ENCODE measurements at places on chromosomes 5 and 9.

DNA sequence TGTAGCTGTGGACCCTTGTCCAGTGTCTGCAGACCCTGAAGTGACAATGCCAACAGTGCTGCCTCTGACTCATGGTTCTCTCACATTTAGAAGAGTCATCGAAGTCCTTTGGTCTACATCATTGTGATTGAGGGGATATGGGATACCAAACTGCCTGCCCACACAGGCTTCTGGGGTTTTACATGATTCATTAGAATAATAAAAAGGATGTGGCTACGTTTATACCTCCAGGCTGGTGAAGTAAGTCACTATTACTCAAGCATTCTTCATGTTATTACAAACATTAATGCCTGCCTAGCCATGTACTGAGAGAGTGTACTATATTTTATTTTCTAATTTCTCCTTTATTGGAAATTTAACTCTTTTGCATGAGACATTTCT lies 365.7 kb downstream of the SPATA31D1 start:
- DNase-seq: no peak

DNA sequence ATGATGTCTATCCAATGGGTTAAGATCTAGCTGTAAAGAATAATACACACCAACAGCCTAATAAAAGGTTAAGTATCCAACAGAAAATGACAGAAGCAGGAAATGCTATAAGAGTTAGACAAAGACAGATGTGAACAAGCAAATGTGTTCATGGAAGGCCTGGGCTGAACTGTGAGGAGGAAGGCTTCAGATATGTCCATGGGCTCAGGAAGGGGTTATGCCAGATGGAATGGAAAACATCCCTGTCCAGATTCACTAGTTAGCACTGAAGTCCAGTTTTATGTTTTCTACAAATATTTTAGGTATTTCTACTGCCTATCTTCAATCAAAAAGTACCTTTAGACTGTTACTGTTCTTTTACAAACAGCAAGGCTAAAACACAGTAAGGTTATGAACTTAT lies 27.1 kb downstream of the ERAP1 start:
- DNase-seq: no peak

- peak; percentile 9 for DNase-seq
Measured at GRCh38 chr5:103224118-103224893, 34.3 kb upstream of the MACIR start.

GRCh38 chr9:122131401-122132001 lies 28.1 kb downstream of the NDUFA8 start:
- DNase-seq: no peak

- no peak for DNase-seq
Measured at GRCh38 chr5:60802226-60802625, 41.8 kb downstream of the ELOVL7 start.

DNA sequence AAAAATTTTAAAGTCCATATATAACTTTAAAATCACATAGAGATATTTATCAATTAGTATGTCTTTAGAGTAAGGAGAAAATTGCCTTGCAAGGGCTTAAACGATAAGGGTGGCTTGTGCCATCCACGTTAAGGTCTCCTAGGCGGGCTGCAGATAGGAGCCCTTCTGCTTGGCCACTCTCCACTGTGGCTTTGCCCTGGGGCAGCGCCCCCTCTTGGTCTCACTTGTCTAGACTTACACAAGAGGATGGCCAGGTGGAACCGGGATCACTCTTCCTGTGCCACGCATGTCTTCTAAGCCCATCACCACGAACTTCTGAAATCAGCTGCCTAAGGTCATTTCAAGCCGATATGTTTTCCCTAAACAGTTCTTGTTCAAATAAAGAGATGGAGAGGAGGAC lies 2.9 kb downstream of the FPGS start:
- DNase-seq: no peak

DNA sequence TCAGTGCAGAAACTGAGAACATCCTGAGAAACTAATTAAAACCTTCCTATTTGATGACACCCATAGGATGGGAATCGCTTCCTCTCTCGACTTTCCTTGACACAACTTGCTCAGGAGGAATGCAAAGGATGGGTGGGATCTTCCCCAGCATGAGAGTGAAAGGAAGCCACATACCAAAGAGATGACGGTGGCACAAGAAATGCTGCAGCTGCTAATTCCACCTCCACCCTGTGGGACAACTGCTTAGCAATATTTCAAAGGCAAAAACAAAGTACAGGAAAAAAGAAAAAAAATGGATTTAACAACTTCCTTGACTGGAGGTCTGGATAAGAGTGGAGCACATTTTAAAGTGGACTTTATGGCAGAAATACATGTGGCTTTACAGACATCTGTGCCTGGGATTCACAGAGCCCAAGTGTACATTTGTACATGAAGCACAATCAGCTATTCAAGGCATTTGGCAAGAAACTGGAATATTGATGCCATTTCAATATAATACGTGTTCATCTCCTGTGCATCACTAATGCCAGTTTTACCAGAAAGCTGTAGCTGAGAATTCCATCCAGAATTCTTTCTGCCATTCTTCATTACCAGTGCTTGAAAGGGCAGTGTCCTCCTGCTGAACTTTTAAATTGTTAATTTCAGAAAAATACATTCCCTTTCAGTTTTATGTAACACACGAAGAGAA lies 359.2 kb upstream of the ACTBL2 start:
- no peak for DNase-seq

GRCh38 chr5:158398360-158399201 lies 539.6 kb upstream of the CLINT1 start:
- no peak for DNase-seq

DNA sequence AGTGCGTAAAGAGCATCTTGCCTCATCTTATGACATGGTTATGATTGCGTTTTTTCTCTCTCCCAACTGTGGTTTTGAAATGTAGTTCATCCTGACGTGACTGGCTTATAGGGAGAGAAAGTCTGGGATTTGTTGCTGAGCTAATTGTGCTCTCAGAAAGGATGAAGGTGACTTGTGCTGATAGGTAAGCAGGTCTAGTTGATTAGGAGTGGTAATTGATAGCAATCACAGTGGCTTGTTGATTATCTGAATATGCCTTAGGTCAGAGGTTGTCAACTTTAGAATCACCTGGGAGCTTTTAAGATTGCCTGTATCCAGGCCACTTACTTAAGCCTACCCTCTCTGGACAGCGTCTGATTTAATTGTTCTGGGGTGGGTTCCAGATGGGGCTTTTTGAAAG lies 117.8 kb downstream of the TLE4 start:
- DNase-seq: no peak

DNA sequence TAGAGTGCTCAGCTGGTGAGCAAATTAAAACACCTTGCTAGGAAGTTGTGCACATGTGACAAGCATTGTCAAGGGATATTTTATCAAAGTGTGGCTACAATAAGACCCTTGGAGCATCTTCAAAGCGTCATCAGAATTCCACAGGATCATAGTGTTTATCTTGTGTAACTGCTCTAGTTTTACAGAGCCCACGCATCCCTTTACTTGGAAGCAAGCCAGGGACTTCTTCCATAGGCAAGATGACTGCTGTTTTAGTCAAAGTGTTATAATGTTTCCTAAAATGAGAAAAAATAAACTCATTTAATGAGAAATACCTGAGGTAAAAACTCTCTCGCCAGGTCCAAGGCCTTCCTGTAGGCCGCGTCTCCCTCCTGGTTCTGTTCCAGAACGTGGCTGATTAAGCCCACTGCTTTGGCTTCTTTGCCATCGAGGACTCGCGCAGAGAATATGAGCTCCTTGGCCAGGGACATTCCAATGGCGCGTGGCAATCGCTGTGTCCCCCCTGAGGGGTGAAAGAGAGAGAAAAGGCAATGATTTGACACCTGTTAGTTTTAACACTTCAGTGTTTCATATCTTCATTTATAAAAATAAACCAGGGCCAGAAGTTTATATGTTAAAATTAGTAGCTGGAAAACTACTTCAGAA lies 141.1 kb downstream of the AUH start:
- no peak for DNase-seq

DNA sequence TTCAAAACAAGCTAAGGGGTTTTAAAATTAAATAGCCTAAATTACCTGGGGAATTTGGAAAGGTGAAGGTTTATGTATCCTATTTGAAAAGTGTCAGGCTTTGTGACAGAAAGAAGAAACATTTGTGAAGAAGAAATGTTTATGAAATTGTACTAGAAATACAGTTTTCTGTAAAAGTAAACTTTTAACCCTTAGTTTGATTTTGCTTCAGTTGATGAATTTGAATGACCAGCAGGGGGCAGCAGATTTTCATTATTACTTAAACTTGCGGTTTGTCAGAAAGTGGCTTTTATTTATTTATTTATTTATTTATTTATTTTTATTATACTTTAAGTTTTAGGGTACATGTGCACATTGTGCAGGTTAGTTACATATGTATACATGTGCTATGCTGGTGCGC lies 58.1 kb downstream of the NNT start:
- DNase-seq: no peak

DNA sequence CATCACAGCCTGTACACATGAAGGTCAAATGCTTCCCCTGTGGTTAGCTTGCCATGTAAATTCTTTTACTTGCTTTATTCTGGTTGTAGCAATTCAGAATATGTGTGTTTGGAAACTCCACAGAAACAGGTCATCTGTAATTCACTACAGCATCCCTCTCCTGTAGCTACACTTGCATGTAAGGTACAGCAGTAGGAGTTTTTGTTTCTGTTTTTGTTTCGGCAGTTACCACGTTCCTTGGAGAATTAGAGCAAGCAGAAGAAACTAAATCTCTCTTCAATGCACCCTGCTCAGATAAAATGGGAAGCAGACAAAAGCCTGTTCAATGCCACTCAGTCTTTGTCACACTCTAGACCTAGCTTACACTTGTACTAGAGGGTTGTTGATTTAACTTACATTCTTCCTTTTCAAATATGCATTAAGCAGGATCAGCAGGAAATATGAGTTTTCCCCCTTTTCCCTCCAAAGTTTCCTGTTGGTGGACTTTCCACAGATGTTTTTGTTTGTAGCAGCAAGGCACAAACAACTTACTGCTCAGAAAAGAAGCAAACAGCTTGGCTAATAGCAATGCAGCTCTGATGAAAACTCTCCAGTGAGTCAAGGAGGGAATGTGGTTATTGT lies 80.9 kb downstream of the YIPF5 start:
- no peak for DNase-seq

GRCh38 chr9:108033976-108034964 lies 544.7 kb upstream of the KLF4 start:
- DNase-seq: no peak

- DNase-seq: peak; percentile 59
Measured at GRCh38 chr9:127903557-127904475, 4.4 kb upstream of the ST6GALNAC6 start.

- DNase-seq: no peak
Measured at GRCh38 chr5:73296772-73297171, 123.8 kb downstream of the TMEM174 start.

GRCh38 chr5:74966141-74967026 lies 86.0 kb downstream of the GCNT4 start:
- DNase-seq: no peak

- DNase-seq: no peak
Measured at GRCh38 chr5:151048526-151048925, 28.1 kb downstream of the GPX3 start.

- no peak for DNase-seq
Measured at GRCh38 chr5:179495906-179496455, 54.4 kb upstream of the RUFY1 start.

DNA sequence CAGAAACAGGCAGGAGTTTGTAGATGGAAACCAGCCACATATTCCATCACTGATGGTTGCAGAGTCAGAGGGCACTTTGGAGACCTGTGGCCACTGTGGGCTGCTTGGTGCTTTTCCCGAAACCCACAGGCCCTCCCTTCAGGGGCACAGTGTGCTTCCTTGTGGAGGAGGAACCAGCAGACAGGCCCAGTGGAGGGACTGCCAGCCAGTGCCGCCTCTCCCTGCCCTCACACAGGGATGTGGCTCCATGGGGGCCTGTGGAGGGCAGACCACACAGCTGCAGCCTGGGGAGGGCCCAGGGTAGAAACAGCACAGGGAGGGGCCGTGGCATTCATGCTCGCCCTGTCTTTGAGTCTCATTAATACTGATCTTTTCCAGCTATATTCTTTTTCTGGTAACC lies 35.2 kb downstream of the CEP72 start:
- DNase-seq: no peak

GRCh38 chr9:131960311-131960710 lies 119.4 kb downstream of the MED27 start:
- DNase-seq: no peak

- no peak for DNase-seq
Measured at GRCh38 chr5:163888366-163888765, 382.9 kb downstream of the MAT2B start.

GRCh38 chr5:33230467-33231078 lies 210.2 kb upstream of the TARS1 start:
- DNase-seq: no peak

- no peak for DNase-seq
Measured at GRCh38 chr9:121363622-121363961, 6.5 kb downstream of the STOM start.

- DNase-seq: no peak
Measured at GRCh38 chr5:143739746-143740145, 72.2 kb upstream of the HMHB1 start.

- no peak for DNase-seq
Measured at GRCh38 chr9:106035806-106036205, 341.5 kb downstream of the TMEM38B start.

DNA sequence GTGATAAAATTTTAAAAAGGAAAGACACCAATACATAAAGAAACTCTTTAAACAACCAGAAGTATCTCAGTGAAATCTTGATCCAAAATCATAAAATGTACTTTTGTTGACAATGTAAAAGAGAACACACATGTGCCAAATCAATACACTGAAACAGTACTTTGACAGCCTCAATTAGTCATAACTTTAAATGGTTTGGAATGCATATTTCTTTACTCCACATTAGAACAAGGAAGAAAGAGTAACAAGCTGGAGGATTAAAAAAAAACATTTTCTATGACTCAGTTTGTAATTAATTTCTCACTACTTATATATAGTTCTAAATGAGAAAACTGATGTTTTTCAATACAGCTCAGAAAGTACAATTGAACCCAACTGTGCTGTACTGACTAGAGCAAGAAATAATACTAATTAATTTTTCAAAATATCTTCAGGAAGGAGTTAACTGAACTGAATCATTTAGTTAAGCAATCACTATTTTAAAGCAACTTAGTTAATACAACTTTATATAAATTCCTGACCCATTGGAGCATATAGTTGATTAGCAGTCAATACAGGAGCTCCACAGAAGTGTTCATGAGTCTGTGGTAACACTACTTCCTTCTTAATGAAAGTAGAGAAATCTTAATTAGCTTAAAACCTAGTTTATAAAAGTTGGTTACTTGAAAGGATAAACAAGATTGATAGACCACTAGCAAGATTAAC lies 101.0 kb downstream of the NR3C1 start:
- DNase-seq: no peak

- DNase-seq: no peak
Measured at GRCh38 chr9:114689813-114690212, 7.8 kb upstream of the TEX48 start.

DNA sequence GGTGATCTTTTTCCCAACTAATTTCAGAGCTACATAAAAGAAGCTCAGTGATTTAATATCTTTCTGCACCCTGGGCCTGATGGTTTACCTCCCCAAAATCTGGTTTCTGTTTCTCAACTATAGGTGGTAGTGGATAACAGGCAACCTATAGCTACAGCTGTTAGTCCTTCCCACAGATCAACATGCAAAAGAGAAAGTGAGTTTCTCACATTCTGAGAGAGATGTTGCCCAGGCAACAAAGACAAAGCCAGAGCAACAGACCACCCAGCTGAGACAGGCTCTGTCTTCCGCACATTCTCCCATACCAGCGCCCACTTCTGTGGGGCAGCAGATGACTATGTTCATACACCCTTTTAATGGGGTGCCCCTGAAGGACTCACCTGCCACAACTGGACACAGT lies 40.7 kb upstream of the PPP2R2B start:
- no peak for DNase-seq

Measured in stimulated activated CD4-positive, alpha-beta T cell treated with anti-CD3 and anti-CD28 coated beads, TNF-alpha, amount 100 ng/mL, for 24 hours (primary cell).